ENCODE measurements at places on chromosomes 4 and X. TPM values are rescaled to one million over a fixed set of nuclear protein-coding genes. Genes with fewer than 3 reads are reported as not detected.

BCORL1 gene
- 10.9 TPM for total RNA-seq

DNA sequence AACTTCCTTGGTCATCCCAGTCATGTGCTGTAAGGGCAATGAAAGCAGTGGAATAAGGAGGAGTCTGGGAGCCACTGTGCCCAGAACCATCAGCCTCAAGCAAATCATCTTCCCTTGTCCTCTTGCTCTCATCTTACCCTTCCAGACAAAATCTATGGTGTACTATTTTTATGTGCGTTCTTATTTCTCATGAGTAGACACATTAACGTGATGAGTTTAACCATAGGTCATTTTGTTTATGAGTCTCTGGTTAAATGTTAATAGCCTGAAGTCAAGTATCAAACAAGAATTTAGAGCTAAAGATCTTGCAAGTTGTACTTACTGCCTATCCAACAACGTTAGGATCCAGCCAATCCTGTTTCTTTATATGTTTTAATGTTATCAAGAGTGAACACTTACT is 495.3 kb downstream of the SPRY1 start:
- no peak for DNase-seq

GAB1 gene
- total RNA-seq = 58.3 TPM

GRCh38 chr4:109658871-109659410 is 44.3 kb downstream of the CASP6 start:
- no peak for DNase-seq

- no peak for DNase-seq
Measured at GRCh38 chr4:36010397-36010929, 233.9 kb downstream of the ARAP2 start.

IL1RAPL1 gene
- total RNA-seq = 2.4 TPM

DNA sequence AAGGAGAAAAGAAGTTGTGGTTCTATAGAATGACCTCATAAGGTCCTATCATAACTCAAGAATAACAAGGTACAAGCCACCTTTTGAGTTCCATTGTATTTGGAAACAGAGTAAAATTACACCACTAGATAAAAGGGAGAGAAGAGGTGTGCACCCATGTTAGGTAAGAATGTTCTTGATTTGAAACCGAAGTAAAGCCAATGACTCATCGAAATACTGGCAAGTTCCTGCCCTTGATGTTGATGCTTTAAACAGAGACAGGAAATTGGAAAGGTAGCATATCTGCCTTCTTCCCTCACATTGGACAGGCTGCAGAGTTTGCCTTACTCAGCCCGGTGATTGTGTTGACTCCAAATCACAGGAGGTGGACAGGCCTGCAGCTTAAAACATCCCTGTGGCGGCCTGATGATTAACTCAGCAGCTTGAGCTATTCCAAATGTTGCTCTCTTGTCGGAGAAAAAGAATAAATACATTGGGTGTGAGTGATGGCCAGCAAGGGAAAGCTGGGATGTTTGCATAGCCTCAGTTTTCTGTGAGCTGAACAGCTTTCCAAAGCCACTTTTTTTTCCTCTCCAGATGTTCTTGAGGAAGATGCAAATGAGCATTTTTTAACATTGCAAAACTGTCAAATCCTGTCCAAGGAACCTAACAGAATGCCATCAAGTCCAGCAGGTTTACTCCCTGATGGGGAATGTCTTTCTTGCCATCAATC is 321.1 kb downstream of the NKX6-1 start:
- DNase-seq = no peak

MAD2L1 gene
- total RNA-seq = 4.5 TPM

- DNase-seq = no peak
Measured at GRCh38 chr4:188297873-188298272, 158.6 kb downstream of the TRIML1 start.

GRCh38 chr4:22215084-22215483 is 266.5 kb upstream of the KCNIP4 start:
- DNase-seq = no peak

SLC25A53 gene
- 10.2 TPM for total RNA-seq

DOCK11 gene
- total RNA-seq = 6.4 TPM

DNA sequence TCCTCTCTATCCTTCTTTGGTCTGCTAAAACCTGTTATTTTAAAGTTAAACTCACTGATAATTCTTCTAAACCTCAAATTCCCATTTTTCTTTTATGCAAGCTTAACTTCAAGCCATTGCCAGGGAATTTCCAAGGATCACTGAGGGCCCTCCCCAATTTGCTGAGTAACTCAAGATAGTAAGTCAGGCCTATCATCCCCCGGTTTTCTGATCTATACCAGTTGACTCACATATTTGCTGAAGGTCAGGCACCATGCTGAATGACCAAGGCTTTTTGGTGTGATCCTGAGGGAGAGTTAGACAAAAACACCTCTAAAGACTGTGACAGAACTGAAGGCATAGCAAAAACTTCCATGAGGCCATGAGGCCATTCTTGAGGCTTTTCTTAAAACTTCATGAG is 1301.9 kb downstream of the PCDH7 start:
- DNase-seq = no peak

GNPDA2 gene
- 15.0 TPM for total RNA-seq

DNA sequence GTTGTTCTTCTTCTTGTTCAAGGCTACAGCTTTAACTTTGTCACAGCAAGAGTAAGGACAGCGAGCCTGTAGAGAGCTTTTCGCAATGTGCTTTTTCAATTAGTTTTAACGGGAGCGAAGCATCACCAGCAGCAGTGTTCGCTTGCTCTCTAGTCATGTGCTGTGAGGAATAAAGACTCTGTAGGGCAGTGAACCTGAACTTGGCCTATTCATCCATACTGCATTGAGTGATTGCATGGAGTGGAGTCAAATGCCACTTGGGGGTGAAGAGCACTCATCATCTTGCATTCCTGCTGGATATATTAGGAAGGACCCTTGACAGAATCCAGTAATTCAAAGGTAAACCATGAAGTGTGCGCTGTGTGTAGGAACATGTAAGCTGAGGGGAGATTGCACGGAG is 240.0 kb downstream of the FRMPD4 start:
- DNase-seq = no peak

DNA sequence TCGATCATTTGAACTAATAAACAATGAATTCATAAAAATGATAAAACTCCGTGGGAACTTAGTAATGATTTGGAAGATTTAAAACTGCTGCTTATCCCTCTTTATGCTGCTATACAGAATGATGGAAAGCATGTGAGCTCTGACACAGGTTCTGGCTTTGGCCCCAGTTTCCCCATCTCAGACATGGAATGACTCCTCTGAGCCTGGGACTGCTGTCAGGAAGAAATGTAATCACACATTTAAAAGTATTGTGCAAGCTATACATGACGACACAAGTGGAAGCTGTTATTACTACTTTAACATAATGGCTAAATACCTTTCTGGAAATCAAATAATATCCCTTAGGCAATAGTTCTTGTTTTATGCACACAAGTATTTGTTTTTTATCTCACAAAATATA is 161.7 kb downstream of the DCHS2 start:
- DNase-seq = peak; percentile 30

- no peak for DNase-seq
Measured at GRCh38 chr4:156606554-156607477, 364.8 kb downstream of the PDGFC start.

YY2 gene
- 0.58 TPM for total RNA-seq

DNA sequence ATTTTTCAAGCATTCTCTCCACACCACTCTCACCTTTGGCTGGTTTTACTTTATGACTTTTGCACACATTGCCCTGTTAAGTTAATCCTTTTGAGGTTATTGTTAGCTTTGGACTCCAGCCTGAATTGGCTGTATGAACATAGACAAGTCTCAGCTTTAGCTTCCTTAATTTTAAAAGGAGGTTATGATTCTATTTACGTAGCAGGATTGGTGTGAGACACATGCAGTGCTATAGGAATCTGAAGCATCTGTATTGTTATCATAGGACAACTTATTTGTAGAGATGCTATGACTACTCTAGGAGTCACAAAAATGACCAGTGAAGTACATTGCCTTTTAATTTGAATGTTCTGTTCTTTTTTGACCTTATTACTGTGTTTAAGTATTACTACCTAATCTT is 15.7 kb downstream of the PGAM4 start:
- DNase-seq = no peak

GRCh38 chrX:106718709-106719108 is 7.8 kb upstream of the RNF128 start:
- no peak for DNase-seq

- no peak for DNase-seq
Measured at GRCh38 chr4:2914256-2915126, 48.7 kb downstream of the NOP14 start.

GRCh38 chrX:98897191-98897590 is 1512.9 kb downstream of the PCDH19 start:
- no peak for DNase-seq

- DNase-seq = no peak
Measured at GRCh38 chrX:111411983-111412382, at the start of gene DCX. TSS of gene DCX (minus strand) at chrX:111412192. CDS start at chrX:111410398, 1,794 bp downstream.

DNA sequence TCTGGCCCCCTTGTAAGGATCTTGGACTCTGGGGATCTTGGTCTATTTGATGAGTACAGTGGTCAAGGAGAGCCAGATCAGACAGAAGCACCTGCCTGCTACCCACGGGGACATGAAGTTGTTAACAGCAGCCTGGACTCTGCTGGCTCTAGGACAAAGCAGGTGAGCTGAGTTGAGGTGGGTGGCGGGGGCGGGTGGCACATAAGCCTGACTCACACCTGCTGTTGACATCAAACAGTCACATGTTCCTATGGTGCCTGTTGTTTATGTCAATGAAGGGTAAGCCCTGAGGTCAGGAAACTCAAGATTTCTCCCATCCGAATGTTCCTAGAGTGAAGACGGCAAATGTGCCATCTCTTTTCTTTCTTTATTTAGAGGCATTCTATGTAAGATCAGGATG is 50.1 kb upstream of the CLNK start:
- DNase-seq = no peak

All from right cardiac atrium (tissue), 5 donors.